ENCODE measurements at places on chromosomes 4 and X. TPM values are rescaled to one million over a fixed set of nuclear protein-coding genes. Genes with fewer than 3 reads are reported as not detected.

- peak; percentile 45 for DNase-seq
Measured at GRCh38 chrX:68571610-68572311, 72.9 kb downstream of the YIPF6 start.

SERTM2 gene
- total RNA-seq = not detected

ETDA gene
- total RNA-seq = not detected

SOWAHD gene
- 1.1 TPM for total RNA-seq

DNA sequence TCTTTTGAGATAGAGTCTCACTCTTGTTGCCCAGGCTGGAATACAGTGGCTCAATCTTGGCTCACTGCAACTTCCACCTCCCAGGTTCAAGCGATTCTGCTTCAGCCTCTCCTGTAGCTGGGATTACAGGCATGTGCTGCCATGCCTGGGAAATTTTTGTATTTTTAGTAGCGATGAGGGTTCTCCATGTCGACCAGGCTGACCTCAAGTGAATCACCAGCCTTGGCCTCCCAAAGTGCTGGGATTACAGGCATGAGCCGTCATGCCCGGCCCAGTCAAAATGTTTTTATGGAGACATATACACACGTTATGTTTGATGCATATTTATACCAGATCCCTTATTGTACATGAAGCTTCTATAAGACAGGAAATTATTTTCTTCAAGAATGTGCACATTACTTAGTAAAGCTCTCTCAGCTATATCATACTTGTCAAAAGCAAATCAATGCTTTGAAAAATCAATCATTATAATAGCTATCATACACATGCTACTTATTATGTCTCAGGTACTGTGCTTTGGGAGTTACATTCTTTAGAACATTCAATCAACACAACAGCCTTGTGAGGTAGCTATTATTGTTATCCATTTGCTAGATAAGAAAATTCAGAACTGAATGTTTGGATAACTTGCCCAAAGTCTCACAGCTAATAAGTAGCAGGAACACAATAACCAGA is 269.2 kb downstream of the FSTL5 start:
- no peak for DNase-seq

DNA sequence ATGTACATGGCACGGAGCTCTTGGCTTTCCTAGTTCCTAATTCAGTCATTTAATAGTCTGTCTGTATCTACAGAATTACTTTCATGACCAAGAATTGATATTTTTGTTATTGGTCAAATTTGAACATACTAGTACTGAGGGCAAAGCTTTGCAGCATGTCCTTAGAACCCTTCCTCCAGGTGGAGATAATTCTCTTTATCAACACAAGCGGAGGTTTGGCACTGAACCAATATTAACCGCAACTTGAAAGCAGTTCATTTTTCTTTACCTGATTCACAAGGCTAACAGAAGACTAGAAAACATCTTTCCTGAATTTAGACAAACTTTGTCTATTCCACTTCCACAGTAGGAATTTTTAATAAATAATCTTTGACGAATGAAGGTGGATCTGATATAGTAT is 73.8 kb downstream of the TACR3 start:
- DNase-seq = no peak

GRCh38 chr4:24888475-24889344 is 24.1 kb downstream of the CCDC149 start:
- DNase-seq = no peak

GRCh38 chr4:81096566-81096965 is 66.1 kb downstream of the BMP3 start:
- no peak for DNase-seq

GRCh38 chr4:123052007-123052406 is 129.6 kb upstream of the NUDT6 start:
- DNase-seq = no peak

DNA sequence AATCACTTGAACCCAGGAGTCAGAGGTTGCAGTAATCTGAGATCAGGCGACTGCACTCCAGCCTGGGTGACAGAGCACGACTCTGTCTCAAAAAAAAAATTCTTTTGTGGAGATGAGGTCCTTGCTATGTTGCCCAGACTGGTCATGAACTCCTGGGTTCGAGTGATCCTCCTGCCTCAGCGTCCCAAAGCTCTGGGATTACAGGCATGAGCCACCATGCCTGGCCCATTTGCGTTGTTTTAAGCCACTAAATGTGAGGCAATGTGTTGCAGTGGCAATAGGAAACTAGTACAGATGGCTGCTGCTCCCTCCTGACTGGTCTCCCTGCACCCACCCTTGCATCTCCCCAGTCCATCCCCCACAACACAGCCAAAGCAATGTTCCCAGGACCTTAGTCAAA is 40.0 kb upstream of the APLN start:
- DNase-seq = no peak

Measured in HCT116 (cell line).